ENCODE measurements at places on chromosomes 4 and X.

- DNase-seq: no peak
These were observed 2.9 kb upstream of the HAND2 start for GRCh38 chr4:173532725-173533511.

GRCh38 chrX:152131525-152131924 is 6.9 kb downstream of the MAGEA10 start:
- no peak for DNase-seq

- DNase-seq: peak; percentile 4
These were observed 21.8 kb downstream of the SPANXC start for GRCh38 chrX:141220342-141221008.

GRCh38 chrX:139222511-139223200 is 307.9 kb upstream of the F9 start:
- DNase-seq: no peak

DNA sequence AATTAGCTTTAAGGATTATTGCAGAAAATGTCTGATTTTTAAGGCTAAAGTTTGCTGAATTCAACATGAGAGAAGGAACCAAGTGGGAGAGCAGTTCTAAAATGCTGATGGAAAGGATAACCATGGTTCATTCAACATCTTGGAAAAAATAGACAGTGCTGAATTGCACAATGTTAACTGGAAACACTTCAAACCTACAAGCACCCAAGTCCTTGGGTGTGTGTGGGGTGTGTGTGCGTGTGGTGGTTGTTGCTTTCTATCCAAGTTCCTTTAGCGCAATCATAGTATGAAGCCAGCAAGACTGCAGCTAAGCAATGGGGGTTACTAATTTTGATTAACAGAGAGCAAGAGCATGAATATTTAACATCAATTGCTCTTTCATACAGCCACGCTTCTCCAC is 29.3 kb upstream of the SCOC start:
- DNase-seq: no peak

GRCh38 chrX:47483306-47484268 is 565 bp upstream of the ZNF41 start:
- DNase-seq: no peak

DNA sequence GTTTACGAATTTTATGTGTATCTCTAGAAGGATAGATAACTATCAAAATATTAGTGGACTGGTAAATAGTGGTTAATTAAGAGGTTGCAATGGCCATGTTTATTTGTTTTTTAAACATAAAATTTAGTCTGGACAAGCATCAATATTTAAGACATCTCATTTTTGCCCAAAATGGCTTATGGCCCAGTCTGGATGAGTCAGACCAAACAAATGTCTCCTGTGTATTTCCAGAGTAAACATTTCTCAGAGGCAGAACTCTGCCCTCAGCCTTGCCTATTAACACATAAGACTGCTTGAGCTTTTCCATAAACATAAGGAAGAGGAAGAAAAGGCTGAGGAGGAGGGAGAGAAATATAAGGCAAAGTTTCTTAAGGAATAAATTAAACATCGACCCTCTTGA is 277.1 kb upstream of the DIAPH2 start:
- peak; percentile 37 for DNase-seq

Measured in AG04450 (cell line).